ENCODE measurements at places on chromosomes 1 and 21.

DNA sequence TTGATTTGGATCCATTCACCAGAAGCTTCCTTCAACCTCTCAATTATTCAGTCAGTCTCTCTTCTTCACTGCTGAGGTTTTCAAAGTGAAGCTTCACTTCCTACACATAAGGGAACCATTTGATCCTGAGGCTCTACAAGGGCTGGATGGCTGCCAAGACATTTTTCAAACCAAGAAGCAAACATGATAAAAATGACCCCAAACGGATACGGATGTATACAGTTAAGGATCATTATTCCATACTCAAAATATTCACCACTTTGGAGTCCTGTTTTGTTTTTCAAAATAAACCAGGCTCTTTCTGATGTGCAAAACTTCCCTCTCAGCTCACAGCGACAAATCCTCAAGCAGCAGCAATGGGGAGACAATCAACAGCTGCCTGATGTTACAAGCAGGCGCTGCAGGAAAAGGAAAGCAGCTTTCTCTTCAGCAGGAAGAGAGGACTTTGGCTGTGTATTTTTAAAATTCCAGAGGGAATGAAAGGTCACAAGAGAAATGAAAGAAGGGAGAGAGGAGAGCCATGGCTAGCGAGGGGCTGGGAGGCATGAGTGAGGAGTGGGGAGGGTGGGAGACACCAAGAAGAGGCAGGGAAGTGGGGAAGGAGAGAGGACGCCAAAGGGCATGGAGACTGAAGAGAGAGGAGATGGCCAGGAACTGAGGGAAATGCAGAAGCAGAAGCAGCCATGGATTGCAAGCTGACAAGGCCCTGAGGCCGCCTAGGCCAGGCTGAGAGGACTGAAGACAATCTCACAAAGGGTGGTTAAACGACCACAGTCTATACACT lies 145.4 kb downstream of the SLC45A1 start:
- peak; percentile 50 for DNase-seq

DNA sequence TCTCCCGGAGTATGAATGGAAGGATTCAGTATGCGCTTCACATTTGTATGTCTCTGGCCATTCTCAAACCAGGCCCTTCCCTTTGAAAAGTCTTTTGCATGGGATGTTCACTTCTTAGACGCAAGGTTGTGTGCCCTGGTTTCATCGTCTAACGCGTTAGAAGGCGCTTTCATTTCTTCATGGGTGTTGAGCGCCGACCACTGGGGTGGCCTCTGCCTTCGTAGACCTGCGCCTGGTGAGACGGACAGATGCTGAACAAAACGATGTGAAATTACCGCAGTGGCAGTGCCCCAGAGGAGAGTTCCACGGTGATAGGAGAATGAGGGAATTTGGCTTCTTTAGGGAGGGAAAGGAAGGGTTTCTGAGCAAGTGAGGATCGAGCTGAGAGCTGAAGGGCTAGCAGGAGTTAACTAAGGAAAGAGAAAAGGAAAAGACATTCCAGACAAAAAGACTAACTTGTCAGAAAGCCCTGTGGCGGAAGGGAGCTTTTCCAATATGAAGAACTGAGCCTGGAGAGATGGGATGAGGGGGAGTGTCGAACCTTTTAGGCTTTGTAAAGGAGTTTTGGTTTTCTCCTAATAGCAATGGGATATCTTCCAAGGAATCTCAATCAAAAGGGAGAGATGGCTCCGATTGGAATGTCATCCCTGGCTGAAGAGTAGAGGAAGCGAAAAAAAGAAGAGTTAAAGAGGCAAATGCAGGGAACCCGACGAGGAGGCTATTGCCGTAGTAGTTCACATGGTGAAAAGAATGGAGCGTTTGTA lies 951 bp downstream of the GGPS1 start:
- DNase-seq, result no peak

GRCh38 chr1:57017717-57018116 lies 51.9 kb upstream of the C8B start:
- no peak for DNase-seq

DNA sequence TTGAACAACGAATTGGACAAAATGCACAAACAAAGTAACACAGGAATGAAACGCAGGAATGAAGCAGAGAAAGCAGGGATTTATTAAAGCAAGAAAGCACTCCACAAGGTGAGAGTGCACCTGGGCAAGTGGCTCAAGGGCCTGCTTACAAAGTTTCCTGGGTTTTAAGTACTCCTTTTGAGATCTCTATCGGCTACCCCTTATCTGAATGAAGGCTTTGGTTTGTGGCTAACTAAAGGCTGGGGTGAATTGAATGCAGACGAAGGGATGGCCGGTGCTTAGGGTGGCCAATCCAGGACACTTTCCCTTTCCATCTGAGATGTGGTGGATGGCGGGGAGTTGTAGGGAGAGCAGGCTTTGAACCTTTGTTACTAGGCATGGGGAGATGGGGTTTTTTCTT lies 151.4 kb upstream of the KIAA0040 start:
- no peak for DNase-seq

- peak; percentile 71 for DNase-seq
Measured at GRCh38 chr1:201648066-201648906, 109.4 kb downstream of the NAV1 start.

DNA sequence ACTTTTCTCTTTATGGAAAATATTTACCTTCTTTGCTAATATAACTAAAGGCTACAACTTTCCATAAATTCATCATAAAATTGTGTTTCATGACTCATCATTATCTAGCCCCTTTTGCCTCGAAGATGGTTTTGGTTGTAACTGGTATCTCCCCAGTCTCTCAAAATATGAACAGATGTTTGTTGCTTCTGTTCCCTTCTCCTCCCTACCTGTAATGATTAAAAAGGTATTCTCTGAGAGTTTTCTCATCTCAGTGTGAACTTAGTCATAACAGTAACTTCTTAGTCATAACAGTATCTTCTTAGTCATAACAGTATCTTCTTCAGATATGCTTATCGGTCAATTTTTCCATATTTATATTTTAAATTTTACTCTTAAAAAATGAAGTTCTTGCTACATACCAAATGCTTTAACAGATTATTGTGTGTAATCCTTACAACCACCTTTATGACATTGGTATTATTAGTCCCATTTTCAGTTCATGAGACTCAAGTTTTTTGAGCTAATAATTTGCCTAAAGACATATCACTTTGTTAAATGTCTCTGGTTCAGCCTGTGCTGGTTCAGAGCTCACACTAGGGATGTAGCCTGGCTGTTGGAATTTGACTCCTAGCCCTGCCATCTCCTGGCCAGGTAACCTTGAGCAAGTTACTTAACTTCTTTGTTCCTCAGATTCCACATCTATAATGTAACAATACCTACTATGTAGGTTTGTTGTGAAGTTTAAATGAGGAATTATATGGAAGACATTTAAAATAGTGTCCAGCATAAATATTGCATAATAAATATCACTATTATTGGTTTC lies 32.6 kb downstream of the ATP1B1 start:
- no peak for DNase-seq

GRCh38 chr1:27669876-27670275 lies 2.1 kb downstream of the IFI6 start:
- no peak for DNase-seq

- DNase-seq, result no peak
Measured at GRCh38 chr1:228497817-228498216, 10.6 kb downstream of the RNF187 start.

- DNase-seq, result no peak
Measured at GRCh38 chr1:241271427-241271826, 85.6 kb downstream of the RGS7 start.

DNA sequence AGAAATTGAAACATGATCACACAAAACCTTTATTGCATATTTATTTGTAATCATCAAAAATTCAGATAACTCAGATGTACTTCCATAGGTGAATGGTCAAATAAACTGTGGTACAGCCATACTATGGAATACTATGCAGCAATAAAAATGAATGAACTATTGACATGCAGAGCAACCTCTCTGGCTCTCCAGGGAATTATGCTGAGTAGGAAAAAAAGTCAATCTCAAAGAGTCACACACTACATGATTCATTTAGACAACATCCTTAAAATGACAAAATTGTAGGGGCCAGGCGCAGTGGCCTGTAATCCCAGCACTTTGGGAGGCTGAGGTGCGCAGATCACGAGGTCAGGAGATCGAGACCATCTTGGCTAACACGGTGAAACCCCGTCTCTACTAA lies 104.0 kb downstream of the TPR start:
- DNase-seq, result no peak

DNA sequence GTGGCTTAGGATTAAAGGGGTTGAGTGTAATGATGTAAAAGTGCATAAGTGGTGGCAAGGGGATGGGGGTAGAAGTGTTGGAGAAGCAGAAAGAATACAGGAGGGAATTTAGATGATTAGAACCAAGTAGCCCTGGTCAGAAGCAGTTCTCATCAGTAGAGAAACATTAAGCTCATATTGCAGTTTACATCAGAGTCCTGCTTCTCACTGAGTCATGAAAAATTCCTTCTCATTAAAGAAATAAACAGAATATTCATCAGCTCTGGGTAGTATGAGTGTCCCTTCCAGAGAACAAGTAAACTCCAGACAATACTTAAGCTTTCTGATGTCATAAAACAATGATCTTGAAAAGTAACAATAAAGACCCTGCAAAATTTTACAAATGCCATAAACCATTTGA lies 36.5 kb downstream of the LRRIQ3 start:
- DNase-seq, result peak; percentile 25

DNA sequence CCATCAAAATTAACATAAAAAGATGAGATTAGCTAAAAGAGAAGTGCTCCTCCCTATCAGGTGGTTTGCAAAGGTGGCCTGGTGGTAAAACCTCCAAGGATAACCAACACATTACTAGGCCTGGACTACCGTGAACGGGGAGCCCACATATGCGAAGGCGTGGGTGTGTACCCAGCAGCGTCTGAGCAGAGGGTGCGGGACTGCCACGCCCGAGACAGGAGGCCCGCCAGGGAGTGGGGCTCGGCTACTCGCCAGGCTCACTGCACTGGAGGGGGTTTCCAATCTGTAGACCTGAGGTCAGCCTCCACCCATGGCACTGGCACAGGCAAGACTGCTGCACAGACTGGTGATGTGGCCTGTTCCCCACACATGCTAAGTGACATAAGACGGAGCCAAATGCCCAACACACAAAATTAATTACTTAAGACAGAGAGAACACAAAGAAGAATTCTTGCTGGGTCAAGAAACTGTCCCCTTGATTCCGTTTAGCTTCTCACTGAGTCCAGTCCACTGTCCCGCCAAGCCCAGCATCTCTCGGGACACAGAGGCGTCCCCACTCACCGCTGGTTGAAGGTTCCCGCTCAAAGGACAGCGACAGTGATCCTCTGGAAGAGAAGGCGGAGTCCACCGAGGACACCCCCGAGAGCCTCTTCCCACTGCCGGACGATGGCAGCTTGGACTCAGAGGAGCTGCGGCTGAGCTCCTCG lies 23.4 kb downstream of the RIPK4 start:
- no peak for DNase-seq

- no peak for DNase-seq
Measured at GRCh38 chr21:40333731-40334130, 466.5 kb downstream of the PCP4 start.

GRCh38 chr1:89555550-89555949 lies 30.9 kb downstream of the LRRC8B start:
- no peak for DNase-seq

DNA sequence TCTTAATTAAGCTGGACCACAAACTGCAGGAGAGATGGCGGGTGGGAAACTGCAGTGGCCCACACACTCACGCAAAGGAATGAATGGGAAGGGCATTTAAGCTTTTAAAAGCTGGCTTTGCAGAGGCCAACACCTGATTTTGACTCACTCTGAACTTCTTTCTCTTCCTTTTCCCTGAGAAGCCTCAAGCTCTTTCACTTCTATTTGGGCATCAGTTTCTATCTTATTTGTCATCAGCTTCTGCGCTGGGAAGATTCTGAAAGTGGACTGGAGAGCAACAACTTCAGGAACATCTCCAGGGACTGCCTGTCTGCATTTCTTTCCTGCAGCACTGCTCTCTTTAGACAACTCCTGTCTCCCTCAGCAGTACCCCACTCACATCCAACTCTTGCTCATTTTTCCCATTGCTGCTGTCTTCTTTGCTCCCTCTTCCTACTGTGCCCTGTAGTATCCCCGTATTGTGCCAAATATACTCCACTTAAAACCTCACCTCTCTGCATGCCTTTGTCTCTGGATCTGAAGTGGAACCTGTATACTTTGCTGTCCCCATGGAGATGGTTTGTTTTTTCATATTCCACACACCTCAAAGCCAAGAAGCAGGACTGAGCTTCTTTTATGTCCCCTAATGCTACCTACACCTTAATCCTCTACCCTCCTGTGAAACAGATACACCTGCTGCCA lies 143.3 kb upstream of the JUN start:
- DNase-seq, result no peak

- no peak for DNase-seq
Measured at GRCh38 chr1:201708085-201708512, 120.9 kb upstream of the IPO9 start.

DNA sequence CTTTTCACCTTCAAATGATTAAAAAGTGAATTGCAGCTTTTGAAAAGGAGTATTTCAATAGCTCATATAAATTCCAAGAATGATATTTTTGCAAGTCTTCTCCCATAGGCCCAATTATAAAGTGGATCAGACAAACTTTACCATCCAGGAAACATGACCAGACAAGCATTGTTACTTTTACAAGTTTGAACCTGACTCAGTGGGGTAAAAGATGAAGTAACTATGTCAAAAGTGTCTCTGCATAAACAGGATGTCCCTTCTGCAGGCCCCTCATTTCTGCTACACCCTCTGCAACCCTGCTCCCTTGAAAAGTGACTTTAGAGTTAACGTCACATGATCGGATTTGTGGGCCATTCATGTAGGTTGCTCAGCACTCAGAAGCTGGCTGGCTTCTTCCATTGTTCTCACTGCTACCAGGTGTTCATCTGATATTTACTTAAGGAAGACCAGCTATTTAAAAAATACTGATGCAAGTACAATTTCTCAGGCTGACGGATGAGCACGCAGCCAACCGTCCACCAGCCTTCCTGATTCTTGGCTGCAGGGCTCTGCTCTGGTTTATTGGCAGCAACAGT lies 32.3 kb downstream of the URB1 start:
- DNase-seq, result no peak

DNA sequence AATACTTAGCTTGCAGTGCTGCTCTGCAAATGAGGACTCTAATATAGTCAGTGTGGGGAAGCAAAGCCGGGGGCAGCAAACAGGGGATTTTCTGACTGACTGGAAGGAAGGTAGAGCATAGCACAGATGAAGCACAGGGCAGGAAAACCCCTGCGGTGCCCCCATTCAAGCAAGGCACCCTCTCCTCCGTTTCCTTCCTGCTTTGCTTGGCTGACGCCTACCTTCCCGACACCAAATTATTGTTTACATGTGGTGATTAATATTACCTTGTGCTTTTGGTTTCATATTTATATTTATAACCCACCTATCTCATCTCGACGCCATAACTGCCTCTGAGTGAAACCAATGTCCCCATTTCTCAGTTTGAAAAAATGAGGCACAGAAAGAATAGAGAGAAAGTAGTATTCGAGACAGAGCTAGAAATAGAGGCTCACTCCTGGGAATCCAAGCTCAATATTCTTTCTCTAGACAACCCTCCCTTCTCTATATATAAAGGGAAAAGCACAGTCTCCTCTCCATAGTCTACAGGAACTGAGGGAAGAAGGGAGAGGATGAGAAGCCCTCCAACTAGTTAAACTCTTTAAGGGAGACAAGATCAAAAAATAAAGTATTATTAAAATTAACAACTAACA lies 41.3 kb downstream of the PIK3C2B start:
- DNase-seq, result no peak

All from amniotic stem cell (primary cell).